Esophagus muscularis mucosa (tissue), 4 donors: ENCODE measurements at places on chromosomes 12 and 14. TPM values are rescaled to one million over a fixed set of nuclear protein-coding genes. Genes with fewer than 3 reads are reported as not detected.

DNA sequence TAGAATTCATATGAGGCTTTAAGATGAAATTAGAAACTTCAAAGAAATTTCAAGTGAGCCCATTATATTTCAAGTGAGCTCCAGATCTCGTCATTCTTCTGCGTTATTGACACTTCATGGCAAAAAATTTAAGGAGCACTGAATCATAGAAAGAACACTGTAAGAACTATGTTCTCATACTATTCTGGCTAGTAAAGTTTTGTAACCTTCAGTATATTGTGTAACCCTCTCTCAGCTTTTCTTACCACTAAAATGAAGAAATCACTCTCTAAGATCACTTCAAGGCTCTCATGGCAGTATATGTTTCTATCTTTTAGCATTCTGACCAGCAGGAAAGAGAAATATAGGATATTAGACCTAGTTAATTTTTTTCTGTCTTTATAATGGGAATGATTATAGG, 6.3 kb downstream of the GPHN start:
- H3K36me3 ChIP-seq, result no peaks in the 10 kb centered on the region
- H3K27me3 ChIP-seq, result no peaks in the 10 kb centered on the region
- no peak for DNase-seq

Gene APOF
- total RNA-seq, result not detected

DNA sequence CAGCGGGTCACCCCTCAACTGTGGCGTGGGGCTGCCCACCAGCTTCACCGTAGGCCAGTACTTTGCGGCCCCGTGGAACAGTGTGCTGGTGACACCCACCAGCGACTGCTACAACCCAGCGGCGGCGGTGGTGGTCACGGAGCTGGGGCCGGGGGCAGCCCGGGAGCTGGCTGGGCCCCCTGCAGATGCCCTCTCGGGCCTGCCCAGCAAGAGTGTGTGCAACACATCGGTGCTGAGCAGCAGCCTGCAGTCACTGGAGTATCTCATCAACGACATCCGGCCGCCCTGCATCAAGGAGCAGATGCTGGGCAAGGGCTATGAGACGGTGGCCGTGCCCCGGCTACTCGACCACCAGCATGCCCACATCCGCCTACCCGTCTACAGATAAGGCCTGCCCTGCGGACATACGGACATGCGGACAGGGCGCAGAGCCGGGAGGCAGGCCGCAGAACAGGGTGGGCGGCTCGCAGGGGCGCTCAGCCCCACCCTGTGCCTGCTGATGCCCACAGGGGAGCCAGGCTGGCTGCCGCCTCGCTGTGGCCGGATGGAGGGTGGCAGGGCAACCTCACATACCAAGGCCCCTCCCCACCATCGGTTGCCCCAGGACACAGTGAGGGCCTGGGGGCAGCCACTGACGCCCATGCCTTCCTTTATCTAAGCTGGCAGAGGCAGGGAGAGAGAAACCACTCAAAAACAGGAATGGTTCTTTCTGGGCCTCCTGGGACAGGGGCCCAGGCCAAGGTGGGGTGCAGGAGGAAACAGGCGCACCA, 55.5 kb downstream of the FAM222A start:
- H3K27ac ChIP-seq, result no peak overlapping the region
- H3K36me3 ChIP-seq, result no peaks in the 10 kb centered on the region
- no peak overlapping the region for H3K4me3 ChIP-seq
- no peak for DNase-seq

GRCh38 chr12:53564278-53564677, 57.0 kb upstream of the NPFF start:
- no peaks in the 10 kb centered on the region for H3K27me3 ChIP-seq
- peaks cover 57% of the 10 kb centered on the region for H3K4me1 ChIP-seq
- H3K27ac ChIP-seq, result no peak overlapping the region
- H3K36me3 ChIP-seq, result no peaks in the 10 kb centered on the region
- H3K4me3 ChIP-seq, result no peak overlapping the region
- DNase-seq, result no peak

DNA sequence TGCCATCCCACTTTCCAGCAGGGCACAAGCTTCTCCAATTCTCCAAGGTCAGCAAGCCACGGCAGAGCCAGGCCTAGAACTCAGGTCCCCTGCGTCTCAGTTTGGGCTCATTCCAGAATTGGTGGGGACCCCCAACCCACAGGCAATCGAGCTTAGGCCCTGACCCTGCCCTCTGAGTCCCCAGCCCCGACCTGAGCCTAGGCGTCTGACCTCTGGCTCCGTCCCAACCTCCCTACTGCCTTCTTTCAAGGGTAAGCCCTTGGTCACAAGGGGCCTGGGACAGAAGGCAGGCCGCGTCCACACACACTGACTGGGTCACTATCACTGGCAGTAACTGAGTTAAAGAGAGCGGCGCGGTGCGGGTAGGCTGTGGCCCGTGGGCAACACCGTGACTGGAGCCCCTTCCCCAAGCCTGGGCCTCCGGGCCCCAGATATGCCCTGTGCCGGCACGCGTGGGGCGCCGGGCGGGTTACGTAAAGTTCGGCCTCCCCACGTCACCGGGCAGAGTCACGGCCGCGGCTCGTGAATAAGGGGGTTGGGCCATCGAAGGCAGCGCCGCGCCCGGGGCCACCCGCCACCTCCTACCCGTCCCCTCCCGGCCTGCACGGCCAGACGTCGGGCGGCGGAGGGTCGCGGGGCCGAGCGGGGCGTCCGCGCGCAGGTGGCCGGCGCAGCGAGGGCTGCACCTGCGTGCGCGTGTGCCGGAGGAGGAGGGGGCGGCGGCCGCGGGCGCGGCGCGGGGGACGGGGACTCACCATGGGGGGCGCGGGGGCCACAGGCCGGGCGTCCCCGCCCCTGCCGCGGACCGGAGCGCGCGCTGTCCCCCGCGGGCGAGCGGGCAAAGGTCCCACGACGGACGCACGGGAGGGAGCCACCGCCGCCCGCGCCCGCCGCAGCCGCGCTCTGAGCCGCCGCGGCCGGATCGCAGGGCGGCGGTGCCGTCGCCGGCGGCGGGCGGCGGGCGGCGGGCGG, 516 bp downstream of the ANKRD9 start:
- no peaks in the 10 kb centered on the region for H3K27me3 ChIP-seq
- H3K4me3 ChIP-seq, result peak overlapping the region; percentile 81
- peak overlapping the region; percentile 94 for H3K27ac ChIP-seq

DNA sequence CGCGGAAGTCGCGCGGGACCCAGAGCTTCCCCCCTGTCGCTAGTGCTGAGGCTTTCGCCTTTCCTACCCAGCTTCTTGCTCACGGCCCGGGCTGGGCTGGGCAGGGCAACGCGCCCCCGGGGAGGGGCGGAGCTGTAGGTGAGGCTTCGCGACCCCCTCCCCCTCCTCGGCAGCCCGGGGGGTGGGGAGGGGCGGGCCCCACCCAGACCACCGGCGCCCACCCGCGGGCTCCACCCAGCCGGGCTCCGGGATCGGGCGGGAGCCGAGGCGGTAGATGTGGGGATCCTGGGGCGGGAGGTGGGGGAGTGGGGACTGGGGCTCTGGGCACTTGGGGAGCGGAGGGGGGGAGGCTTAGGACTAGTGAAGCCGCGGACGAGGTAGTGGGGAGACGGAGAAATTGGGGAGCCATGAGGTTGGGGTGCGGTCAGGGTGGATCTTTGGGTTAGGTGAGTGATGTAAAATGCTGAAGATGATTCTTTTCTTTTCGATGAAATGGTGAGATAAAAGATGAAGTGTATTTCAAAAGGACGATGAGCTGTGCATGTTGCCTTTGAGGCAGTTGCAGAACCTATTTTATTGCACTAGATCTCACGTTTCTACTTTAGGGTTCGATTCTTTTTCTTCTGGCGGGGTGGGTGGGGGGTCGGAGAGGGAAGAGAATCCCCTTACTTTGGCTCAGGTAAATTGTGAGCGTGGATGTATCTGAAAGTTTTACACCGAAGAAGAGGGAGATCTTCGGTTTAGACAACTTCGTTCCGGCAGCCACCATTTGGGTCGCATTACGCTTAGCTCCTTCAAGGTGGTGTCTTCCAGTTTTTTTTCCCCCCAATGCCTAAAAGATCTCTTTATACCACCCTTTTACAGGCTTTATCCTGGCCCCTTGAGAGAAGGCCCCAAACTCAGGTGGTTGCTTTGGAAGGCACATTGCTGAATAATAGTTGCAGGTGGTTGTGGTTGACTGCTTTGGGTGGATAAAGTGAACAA, 619 bp downstream of the ERC1 start:
- H3K4me3 ChIP-seq, result peak overlapping the region; percentile 88
- peaks cover 61% of the 10 kb centered on the region for H3K4me1 ChIP-seq
- no peaks in the 10 kb centered on the region for H3K36me3 ChIP-seq
- no peaks in the 10 kb centered on the region for H3K27me3 ChIP-seq

- DNase-seq, result no peak
- H3K36me3 ChIP-seq, result no peaks in the 10 kb centered on the region
- peak overlapping the region; percentile 49 for H3K27ac ChIP-seq
- peaks cover 17% of the 10 kb centered on the region for H3K4me1 ChIP-seq
- no peaks in the 10 kb centered on the region for H3K27me3 ChIP-seq
These were observed 579 bp upstream of the RNASE1 start for GRCh38 chr14:20803223-20803622.
